ENCODE measurements at places on chromosomes 2 and 18. TPM values are rescaled to one million over a fixed set of nuclear protein-coding genes. Genes with fewer than 3 reads are reported as not detected.

NCKAP1 gene
- total RNA-seq: 195 TPM

SLC14A1 gene
- 7.1 TPM for total RNA-seq

TWSG1 gene
- 81.7 TPM for total RNA-seq

PCARE gene
- 57.0 TPM for total RNA-seq

NCKAP5 gene
- total RNA-seq: 58.8 TPM

TMEM182 gene
- 42.3 TPM for total RNA-seq

ANO7 gene
- 1.4 TPM for total RNA-seq

FAM136A gene
- total RNA-seq: 40.7 TPM

GALNT5 gene
- total RNA-seq: 8.3 TPM

AQP12A gene
- total RNA-seq: not detected

AGXT gene
- not detected for total RNA-seq

COL5A2 gene
- 322 TPM for total RNA-seq

SERPINB10 gene
- total RNA-seq: 1.3 TPM

APLF gene
- 8.9 TPM for total RNA-seq

DYSF gene
- total RNA-seq: 16.5 TPM

RTTN gene
- 72.8 TPM for total RNA-seq

GULP1 gene
- 86.1 TPM for total RNA-seq

ITGA6 gene
- total RNA-seq: 120 TPM

SALL3 gene
- 15.2 TPM for total RNA-seq

ALKAL2 gene
- total RNA-seq: 6.8 TPM

ROCK1 gene
- 88.6 TPM for total RNA-seq

GKN1 gene
- not detected for total RNA-seq

MERTK gene
- total RNA-seq: 12.6 TPM

CNTNAP5 gene
- total RNA-seq: 16.3 TPM

DNAJC5G gene
- total RNA-seq: not detected

LHCGR gene
- 8.3 TPM for total RNA-seq

EFEMP1 gene
- 228 TPM for total RNA-seq

SKOR2 gene
- total RNA-seq: 1.2 TPM

ST8SIA5 gene
- 7.0 TPM for total RNA-seq

CHAC2 gene
- total RNA-seq: 2.2 TPM

MAL gene
- 4.9 TPM for total RNA-seq

VSNL1 gene
- total RNA-seq: 12.9 TPM

IL18RAP gene
- total RNA-seq: 0.33 TPM

TUBB8B gene
- not detected for total RNA-seq

ELOA2 gene
- total RNA-seq: not detected

LRRC30 gene
- total RNA-seq: 0.49 TPM

UBE2F gene
- 62.1 TPM for total RNA-seq

C2orf78 gene
- total RNA-seq: not detected

Measured in camera-type eye (tissue), 1 donor.